ENCODE measurements at places on chromosomes 7 and 10. TPM values are rescaled to one million over a fixed set of nuclear protein-coding genes. Genes with fewer than 3 reads are reported as not detected.

Gene ZNRF2
- total RNA-seq: 11.4 TPM

Gene NAT16
- total RNA-seq: not detected

Gene ZNF37A
- 9.8 TPM for total RNA-seq

Gene AGAP6
- total RNA-seq: 1.2 TPM

DNA sequence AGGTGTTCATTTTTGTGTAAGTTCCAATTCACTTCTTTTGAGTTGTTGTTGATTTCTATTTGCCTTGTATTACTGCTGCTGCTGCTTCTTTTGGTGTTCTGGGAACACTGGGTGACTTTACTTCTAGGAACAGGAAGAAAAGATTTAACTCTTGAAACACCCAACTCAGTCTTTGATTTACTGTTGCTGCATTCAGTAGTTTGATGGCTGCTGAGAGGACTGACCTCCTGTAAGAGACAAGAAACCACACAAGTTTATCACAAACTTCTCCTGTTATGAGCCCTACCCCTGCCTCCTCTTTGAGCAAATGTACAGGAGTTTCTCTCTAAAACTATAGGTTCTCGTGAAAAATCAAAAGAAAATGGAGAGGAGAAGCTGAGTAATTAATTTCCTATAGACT, 161.7 kb downstream of the CTTNBP2 start:
- DNase-seq: no peak

DNA sequence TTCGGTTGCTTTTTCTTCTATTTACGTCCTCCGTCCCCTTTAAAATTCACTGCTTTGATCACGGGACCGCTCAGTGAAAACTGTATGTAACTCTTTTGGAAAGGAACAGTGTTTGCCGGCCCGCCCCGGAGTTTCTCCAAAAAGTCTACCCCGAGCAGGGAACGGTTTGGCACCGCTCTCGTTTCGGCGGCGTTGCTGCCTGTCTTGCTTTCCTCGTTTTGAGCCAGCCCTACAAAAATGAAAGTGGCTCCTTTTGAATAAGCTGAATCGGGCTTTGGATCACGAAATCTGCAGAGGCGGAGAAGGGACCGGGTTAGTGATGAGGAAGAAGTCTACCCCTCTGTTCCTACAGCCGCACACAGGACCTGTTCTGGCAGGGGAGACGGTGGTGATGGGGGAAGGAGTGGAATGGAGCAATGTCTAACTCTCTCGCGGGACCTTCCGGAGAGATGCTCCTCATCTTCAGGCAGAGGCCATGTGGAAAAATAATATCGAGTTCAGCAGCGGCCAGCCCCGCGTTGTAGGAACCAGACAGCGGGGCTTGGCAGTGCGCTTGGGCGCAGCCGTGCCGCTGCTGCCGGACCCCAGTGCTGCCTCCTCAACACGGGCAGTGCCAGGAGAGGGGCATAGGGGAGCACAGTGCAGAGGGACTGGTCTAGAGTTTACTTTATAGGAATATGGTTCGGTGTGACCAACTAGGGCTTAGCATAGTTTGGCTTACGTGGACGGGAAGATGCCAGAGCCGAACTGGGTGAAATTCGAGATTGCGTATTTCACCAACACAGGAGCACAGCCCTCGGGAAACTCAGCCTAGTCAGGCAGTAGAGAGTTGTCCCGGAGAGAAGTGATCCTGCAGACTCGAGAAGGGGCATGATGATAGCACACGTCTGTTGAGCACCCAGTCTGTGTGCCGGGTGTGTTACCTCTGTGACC, 1.4 kb downstream of the HTRA1 start:
- DNase-seq: peak; percentile 64

- DNase-seq: no peak
These were observed 37.0 kb upstream of the PDCD4 start for GRCh38 chr10:110834629-110835301.

DNA sequence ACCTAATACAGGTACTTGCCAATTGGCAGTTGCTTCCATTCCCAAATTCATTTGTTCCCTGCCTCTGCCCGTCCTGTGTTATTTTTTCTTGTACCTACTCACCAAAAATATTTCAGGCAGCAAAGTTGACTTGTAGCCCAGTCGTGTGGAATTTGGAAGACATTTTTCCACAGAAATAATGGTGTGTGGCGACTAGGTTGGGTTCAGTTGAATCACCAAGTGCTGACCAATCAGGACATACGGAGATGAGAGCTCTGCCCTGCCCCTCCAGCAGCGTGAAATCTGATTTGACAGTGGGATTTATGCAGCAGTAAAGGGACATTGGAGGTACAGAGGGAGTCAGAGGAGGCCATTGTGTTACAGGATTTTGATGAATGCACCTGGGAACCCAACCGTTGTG, 216.9 kb downstream of the CCDC3 start:
- DNase-seq: no peak

DNA sequence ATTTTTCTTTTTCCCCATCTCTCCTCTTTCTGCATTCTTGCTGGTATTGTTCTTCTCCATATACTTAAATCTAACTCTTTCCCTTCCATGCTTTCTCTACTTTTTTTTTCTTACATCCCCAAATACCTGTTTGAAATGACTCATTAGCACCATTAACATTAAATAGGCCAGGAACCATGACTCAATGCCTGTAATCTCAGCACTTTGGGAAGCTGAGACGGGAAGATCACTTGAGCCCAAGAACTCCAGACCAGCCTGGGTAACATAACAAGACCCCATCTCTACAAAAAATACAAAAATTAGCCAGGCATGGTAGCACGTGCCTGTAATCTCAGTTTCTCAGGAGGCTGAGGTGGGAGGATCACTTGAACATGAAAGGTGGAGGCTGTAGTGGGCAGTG, 1026.8 kb downstream of the GATA3 start:
- no peak for DNase-seq

DNA sequence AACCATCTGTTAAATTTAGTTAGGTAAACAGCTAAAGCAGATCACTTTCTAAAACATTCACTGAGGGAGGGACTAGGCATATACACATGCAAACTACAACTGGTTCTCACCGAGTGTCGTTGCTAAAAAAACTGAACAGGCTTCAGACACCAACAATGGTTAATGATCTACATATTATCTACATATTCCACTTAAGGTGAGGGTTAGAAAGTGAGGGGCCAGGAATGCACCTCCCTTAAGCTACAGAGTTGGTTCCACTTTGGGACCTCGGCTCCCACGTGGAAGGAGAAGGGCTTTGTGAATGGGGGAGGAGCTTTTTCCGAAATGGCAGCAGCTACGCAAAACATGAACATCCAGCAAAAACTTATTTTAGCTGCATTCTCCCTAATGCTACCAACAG, 5.8 kb downstream of the CTBP2 start:
- DNase-seq: no peak

Measured in MG63 (cell line).